ENCODE measurements at places on chromosomes 12 and 14. TPM values are rescaled to one million over a fixed set of nuclear protein-coding genes. Genes with fewer than 3 reads are reported as not detected.

The GPR135 gene
- 0.61 TPM for total RNA-seq

The TC2N gene
- not detected for total RNA-seq

The PIWIL1 gene
- not detected for total RNA-seq

The FLVCR2 gene
- total RNA-seq, result 0.32 TPM

The EML5 gene
- total RNA-seq, result 0.15 TPM

The EPYC gene
- total RNA-seq, result not detected

The PTPN6 gene
- total RNA-seq, result under 0.01 TPM

The RNASE3 gene
- total RNA-seq, result not detected

The SPRYD4 gene
- total RNA-seq, result 1.3 TPM

The DLGAP5 gene
- 63.7 TPM for total RNA-seq

The HOXC10 gene
- not detected for total RNA-seq

The RFX4 gene
- not detected for total RNA-seq

The TAS2R46 gene
- 3.2 TPM for total RNA-seq

The TAS2R8 gene
- total RNA-seq, result not detected

The TMCC3 gene
- total RNA-seq, result 26.6 TPM

The RFLNA gene
- total RNA-seq, result 14.6 TPM

The CNTN1 gene
- 0.30 TPM for total RNA-seq

The MON2 gene
- total RNA-seq, result 26.1 TPM

The LRRC10 gene
- total RNA-seq, result not detected

The TSPAN11 gene
- total RNA-seq, result not detected

The KCNH3 gene
- total RNA-seq, result 0.32 TPM

The L3HYPDH gene
- total RNA-seq, result 47.0 TPM

The BDKRB1 gene
- 0.30 TPM for total RNA-seq

The RBP5 gene
- total RNA-seq, result not detected

The CCDC198 gene
- total RNA-seq, result not detected

The DTX1 gene
- 0.32 TPM for total RNA-seq

The CEBPE gene
- not detected for total RNA-seq

The TSPAN8 gene
- total RNA-seq, result 5.8 TPM

The FKBP4 gene
- 69.2 TPM for total RNA-seq

The WNT5B gene
- 0.46 TPM for total RNA-seq

The MYH7 gene
- not detected for total RNA-seq

The ARPC3 gene
- 529 TPM for total RNA-seq

The BIN2 gene
- not detected for total RNA-seq

All from epithelial cell of umbilical artery (primary cell).